ENCODE measurements at places on chromosomes 1 and 21. TPM values are rescaled to one million over a fixed set of nuclear protein-coding genes. Genes with fewer than 3 reads are reported as not detected.

Gene PCAT6
- 0.89 TPM for total RNA-seq

Gene HAO2
- total RNA-seq, result not detected

Gene COPA
- total RNA-seq, result 428 TPM

Gene NBPF20
- total RNA-seq, result 9.5 TPM

Gene SLC45A1
- total RNA-seq, result 2.9 TPM

Gene SNRNP40
- total RNA-seq, result 67.1 TPM

Gene ZNF683
- not detected for total RNA-seq

Gene GPR153
- total RNA-seq, result 7.1 TPM

Gene ETV3L
- not detected for total RNA-seq

Gene PTPN22
- total RNA-seq, result 1.5 TPM

Gene PDZK1
- total RNA-seq, result 0.28 TPM

Gene TGFBR3
- total RNA-seq, result 5.9 TPM

Gene ZNF692
- total RNA-seq, result 34.1 TPM

Gene WDR47
- 23.8 TPM for total RNA-seq

Gene CEPT1
- 51.7 TPM for total RNA-seq

Gene BRINP2
- under 0.01 TPM for total RNA-seq

Gene NOS1AP
- total RNA-seq, result 0.89 TPM

Gene SIPA1L2
- total RNA-seq, result 0.97 TPM

Gene FTCD
- total RNA-seq, result 0.30 TPM

Gene PDC
- not detected for total RNA-seq

Gene EPHX1
- total RNA-seq, result 16.6 TPM

Gene SPRR5
- total RNA-seq, result not detected

Gene ZFP69
- total RNA-seq, result 3.7 TPM

Gene OR14K1
- not detected for total RNA-seq

Gene RNU1-4
- under 0.01 TPM for total RNA-seq

Gene KRTAP13-2
- total RNA-seq, result not detected

Gene H6PD
- total RNA-seq, result 46.6 TPM

Gene MAEL
- total RNA-seq, result not detected

Gene WNT3A
- total RNA-seq, result not detected

Gene SLAMF9
- total RNA-seq, result 0.09 TPM

Gene C8B
- total RNA-seq, result not detected

Gene L1TD1
- total RNA-seq, result not detected

Gene LRRC3
- total RNA-seq, result 0.89 TPM

Gene LMX1A
- total RNA-seq, result not detected

Gene CDC42BPA
- total RNA-seq, result 76.4 TPM

Gene SAMSN1
- not detected for total RNA-seq
